ENCODE measurements at places on chromosomes 1 and 21. TPM values are rescaled to one million over a fixed set of nuclear protein-coding genes. Genes with fewer than 3 reads are reported as not detected.

SEC16B gene
- total RNA-seq, result 1.7 TPM

REN gene
- not detected for total RNA-seq

RAB3B gene
- 2.0 TPM for total RNA-seq

URB1 gene
- 23.8 TPM for total RNA-seq

TSPAN1 gene
- 3.9 TPM for total RNA-seq

FCGR3A gene
- total RNA-seq, result 14.2 TPM

FLG gene
- total RNA-seq, result 1.5 TPM

Measured in vagina (tissue), 2 donors.